KBM-7 (cell line): ENCODE measurements at places on chromosomes 11 and 22.
A peak's percentile ranks its signal among the peaks of the same experiment; 100 is the strongest.

GRCh38 chr11:88151709-88152265, 23.5 kb downstream of the RAB38 start:
- no peak for DNase-seq

DNA sequence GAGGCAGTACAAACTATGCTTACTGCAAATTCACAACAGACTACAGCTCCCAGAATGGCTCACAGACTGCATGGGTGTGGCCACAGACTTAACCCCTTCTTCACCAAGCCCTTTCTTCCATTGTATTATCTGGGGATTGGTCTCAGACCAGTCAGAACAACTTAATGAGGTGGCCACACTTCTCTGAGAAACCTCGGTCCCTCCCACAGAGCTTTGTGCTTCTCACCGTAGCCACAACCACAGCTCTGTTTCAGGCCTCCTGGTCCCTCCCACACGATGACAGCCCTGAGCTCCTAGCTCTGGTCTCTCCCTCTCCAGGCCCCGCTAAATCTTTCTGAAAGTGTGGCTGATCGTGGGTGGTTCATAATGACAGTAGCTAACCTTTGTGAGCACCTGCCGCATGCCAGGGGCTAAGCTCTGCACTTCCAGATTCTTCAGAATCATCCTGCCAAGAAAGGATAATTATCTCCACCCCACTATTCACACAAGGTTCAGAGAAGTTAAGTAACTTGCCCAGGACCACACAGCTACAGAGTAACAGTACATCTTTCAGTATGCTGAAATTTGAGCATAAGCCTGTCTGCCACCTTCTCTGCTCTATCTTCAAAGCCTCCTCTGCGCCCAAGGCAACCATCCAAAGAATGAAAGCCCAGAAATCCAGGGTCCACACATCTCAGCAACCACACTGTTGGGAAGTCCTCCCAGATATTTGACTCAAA, 5.4 kb downstream of the PDE2A start:
- peak; percentile 26 for DNase-seq

- DNase-seq = no peak
Observed at GRCh38 chr11:112583261-112583893, 322.7 kb upstream of the PLET1 start.

DNA sequence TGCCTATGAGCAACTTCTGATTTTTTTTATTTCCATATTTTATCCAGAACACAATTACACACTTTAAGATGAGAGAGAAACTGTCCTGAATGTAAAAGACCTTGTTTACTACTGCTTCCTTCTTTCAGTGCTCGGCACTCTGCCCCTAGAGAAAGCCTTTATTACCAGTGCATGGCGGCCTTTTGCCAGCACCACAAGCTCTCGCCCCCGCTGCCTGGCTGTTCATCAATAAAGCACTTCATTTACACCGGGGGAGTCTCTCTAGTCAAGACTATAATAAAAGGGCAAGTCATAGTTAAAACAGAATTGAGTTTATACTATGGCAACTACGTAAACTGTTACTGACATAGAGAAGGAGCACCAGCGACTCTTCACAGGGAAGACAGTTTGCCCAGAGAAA, 259.5 kb downstream of the CADM1 start:
- DNase-seq = no peak

DNA sequence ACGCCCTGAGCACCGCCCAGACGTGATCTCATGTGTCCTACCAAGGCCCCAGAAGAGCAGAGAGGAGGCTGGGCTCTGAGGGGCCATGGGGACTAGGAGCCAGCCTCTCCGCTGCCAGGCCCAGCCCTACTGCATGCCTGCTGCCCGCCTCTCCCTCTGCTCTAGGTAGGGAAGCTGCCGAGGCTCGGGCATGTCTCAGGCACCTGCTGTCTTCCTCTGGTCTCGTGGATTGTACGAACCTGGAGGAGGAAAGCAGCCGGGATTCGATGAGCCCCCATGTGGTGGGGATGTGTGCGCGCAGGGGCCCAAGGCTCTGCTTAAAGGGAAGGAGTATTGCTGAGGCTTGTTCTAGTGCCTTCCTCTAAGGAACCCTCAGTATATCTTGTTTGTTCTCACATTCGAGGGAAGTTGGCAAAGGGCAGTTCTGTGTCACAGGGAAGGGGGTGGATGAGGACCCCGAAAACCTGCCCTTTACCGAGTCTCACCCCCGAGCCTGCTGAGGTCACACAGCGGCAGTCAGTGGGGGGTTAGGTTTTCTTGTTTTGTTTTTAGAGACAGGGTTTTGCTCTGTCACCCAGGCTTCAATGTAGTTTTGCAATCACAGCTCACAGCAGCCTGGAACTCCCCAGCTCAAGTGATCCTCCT, 21.2 kb downstream of the DAGLA start:
- DNase-seq = peak; percentile 84

DNA sequence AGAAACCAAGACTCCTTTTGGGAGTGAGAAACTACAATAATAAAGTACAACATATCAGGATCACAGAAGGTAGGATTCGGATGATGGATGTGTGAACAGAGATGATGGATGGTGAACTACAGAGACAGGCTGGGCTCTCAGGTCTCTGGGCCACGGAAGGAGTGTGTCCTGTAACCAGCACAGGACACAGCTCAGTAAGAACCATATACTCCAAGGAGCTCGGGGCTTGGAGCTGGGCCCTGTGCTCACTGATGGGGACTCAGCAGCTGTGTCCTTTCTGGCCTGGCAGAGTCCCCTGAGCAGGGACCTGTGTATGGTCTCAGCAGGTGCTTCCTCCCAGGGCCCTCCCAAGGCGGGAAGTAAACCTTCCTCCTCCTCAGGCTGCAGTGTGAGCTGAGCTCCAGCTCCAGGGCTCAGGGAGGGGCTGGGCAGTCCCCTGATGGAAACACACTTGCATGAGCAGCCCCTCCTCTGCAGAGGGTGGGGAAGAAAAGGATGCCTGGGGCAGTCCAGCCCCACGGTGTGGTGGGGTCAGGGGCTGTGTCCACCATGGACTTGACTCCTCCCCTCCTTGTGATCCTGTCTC, 39.8 kb upstream of the TOP3B start:
- no peak for DNase-seq
